ENCODE measurements at places on chromosomes 5 and 9.

- DNase-seq = no peak
Observed at GRCh38 chr5:180171568-180172094, 37.4 kb downstream of the RASGEF1C start.

GRCh38 chr5:79878136-79878679 lies 112.9 kb downstream of the MTX3 start:
- no peak for DNase-seq

- DNase-seq = no peak
Observed at GRCh38 chr5:150347003-150347402, 10.5 kb upstream of the TCOF1 start.

GRCh38 chr5:139075066-139076050 lies 122.8 kb downstream of the SIL1 start:
- no peak for DNase-seq

All from endothelial cell (in vitro differentiated cells).